ENCODE measurements at places on chromosomes 6 and 20.

DNA sequence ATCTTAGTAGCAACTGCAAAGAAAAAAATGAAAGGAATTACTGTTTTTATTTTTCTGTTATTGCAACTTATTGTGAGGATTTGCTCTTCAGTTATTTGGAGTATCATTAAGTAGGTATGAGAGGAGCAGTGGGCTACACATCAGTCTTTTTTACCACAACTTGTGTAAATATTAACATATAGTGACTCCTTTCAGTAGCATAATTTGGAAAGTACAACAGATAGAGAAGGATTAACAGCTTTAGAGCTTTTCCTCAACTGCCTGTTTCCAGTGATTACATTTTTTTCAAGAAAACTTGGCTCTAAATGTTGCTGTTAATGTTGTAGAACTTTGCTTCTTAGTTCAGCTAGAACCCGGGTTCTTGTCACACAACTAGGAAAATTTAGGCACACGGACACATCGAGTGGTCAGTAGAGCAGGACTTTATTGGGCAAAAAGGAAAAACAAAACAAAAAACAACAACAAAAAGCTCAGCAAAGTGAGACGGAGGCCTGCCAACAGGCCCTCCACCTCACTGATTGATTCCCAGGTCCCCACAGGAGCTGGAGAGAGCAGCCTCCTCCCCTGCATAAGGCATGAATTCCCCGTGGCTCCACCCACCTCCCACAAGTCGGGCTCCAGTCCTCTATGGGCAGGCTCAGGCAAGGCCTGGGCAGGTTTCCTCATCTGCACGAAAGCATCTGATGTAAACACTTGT lies 75.1 kb downstream of the ADGRG6 start:
- no peak for DNase-seq

GRCh38 chr6:22112461-22112860 lies 184.4 kb downstream of the PRL start:
- no peak for DNase-seq

- DNase-seq = peak; percentile 70
These were observed 51.9 kb downstream of the ERMARD start for GRCh38 chr6:169803271-169803811.

DNA sequence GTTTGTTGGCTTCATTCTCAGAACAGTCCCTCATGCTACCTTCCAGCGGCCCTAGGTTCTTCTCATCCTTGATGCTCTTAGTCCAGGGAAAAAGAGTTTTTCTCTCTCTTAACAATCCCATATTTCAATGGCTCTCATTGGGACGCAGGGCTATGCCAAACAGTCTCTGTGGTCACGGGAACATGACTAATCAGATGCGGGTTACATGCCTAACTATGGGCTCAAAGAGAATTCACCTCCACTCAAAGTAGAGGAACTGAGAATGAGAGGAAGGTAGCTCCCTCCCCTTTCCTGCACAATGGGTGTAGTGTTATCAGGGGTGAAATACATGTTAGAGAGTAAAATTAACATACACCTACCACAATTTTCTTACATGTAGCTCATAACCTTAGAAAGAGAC lies 18.1 kb upstream of the ATRN start:
- DNase-seq = no peak

GRCh38 chr20:50224531-50225255 lies 34.1 kb downstream of the CEBPB start:
- no peak for DNase-seq

- DNase-seq = no peak
These were observed 4.9 kb upstream of the CD24 start for GRCh38 chr6:106979435-106979884.

GRCh38 chr6:147547369-147547902 lies 38.9 kb downstream of the SAMD5 start:
- DNase-seq = no peak

DNA sequence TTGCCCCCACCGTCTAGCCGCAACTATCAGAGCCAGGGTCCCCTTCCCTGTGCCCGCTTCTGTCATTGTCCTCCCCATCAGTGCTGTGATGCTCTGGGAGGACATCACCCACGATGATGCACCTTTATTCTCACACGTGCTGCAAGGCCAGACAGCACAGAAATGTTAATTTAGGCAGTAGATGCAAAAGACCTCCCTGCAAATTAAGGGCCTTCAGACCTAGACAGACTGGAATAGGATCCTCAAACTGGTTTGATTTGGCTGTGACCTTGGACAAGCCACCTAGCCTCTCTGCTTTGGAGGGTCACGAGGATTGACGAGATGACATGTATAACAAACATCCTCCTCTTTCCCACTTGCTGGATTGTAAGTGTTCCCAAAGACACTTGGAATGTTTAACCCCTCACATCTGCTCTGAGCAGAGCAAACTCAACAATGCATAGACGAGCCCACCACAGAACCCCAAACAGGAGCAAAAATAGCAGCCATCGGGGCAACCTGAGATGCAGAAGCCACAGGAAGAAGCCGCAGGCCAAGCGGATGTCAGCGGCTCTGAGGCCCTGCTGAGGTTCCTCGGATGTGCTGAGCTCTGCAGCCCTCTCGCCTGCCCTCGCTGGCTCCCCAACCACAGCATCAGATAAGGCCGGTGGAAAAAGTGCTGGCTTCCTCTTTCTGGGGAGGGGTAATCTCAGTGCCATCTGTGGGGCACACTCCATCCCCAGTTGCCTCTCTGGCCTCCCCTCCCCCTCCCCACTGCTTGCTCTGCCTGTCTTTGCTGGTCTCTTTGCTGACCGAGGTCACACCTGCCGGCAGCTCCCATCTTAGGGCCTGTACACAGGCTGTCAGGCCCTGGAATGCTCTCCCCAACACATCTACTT lies 35.3 kb downstream of the TOX2 start:
- no peak for DNase-seq

- no peak for DNase-seq
These were observed 23.3 kb downstream of the HSF2 start for GRCh38 chr6:122422614-122423267.

GRCh38 chr6:66948106-66948505 lies 1241.1 kb upstream of the EYS start:
- DNase-seq = no peak

GRCh38 chr6:94394822-94395221 lies 975.5 kb upstream of the EPHA7 start:
- no peak for DNase-seq

DNA sequence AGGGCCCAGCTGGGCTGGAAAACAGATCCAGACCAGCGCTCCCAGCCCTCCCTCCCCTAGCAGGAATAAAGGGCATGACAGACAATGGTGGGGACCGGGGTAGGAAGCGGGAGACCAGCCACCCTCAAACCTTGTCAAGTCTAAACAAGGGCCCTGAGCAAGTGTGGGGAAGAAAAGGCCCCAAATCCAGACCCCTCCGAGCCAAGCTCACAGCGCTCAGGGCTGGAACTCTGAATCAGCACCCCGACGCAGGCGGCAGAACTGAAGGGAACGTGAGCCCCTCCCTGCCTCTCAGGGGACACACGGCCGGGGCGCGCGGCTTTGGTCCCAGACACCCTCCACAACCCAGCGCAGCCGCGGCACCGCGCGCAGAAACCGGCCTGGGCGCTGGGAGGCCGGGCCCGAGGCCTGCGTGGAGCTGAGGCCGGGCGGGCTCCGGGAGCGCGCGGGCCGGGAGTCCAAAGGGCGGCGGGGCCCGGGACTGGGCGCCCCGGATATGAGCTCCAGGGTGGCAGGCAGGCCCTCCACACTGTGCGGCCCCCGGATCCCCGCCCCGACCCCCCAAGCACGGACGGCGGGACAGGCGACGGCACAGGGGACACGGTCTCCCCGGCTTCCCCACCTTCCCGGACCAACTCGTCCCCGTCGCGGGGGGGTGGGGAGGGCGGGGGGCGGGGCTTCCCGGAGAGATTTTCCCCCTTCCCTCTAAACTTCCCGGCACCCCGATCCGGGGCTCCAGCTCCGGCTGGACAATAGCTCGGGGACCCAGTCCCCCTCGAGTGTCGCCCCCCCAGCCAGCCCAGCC lies 641 bp downstream of the TEAD3 start:
- no peak for DNase-seq

DNA sequence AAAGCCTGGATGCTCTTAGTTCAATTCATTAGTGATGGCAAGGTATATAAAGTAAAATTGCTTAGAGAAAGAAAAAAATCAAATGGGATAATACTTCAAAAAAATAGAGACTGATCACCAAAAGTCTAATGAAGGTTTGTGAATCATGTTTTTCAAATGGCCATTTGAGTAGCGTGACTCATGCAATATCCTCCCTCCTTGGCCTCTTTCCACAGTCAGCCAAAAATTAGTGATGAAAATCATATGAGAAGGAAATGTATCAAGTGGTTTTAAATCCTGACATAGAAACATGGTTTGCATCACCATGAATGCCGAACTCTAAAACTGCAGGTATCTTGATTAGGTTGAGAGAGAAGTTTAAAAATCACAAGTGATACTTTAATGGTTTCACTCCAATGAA lies 1.2 kb upstream of the COL19A1 start:
- no peak for DNase-seq

GRCh38 chr6:39184906-39185580 lies 44.2 kb downstream of the KCNK5 start:
- no peak for DNase-seq
